Sciatic nerve (tissue), 2 donors: ENCODE measurements at places on chromosomes 11 and 22.
A peak's percentile ranks its signal among the peaks of the same experiment; 100 is the strongest.

GRCh38 chr11:11245453-11245852 is 107.6 kb downstream of the CSNK2A3 start:
- no peak for DNase-seq

DNA sequence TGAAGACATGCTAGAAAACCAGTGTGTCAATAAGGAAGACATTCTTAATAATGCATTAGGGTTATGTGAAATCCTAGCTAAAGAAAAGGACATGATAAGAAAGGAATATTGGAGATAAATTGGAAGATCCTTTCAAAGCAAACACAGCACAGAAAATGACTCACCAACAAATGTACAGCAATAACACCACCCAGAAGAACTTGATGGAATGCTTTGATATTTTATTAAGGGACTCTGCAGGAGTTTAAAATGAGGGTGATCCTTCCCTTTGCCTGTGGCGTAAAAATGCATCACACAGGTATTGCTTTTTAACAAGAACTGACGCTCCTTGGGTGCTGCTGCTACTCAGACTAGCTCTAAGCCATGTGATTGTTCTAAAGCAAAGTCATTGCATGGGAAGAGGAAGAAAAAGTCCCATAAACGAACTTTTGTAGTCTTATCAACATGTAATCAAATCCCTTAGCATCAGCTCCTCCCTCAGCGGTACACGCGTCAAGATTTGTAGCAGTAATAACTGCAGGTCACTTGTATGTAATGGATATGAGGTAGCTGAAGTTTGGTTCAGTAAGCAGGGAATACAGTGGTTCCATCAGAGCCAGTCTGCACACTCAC is 48.4 kb upstream of the EED start:
- DNase-seq: no peak

- DNase-seq: no peak
These were observed 113.0 kb downstream of the ADAMTS15 start for GRCh38 chr11:130561441-130561881.

- peak; percentile 56 for DNase-seq
These were observed 2.0 kb downstream of the FAT3 start for GRCh38 chr11:92226331-92227229.

DNA sequence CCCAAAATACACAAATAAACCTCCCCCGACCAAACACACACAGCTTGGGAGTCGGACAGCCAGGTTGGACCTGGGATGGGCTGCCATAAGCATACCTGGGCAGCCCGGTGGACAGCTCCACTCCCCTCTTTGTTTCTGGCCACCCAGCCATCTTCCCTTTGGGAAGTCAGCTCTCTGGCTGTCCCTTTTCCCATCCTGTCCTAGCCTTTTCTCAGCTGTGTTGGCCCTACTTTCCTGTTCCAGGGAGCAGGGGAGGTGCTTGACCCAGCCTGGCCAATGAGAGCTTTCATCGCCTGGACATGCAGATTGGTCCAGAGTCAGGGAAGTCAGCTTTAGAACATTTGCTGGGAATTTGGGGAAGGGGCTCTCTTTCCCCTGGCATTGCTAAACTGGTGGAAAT is 68.7 kb upstream of the NECTIN1 start:
- DNase-seq: no peak

DNA sequence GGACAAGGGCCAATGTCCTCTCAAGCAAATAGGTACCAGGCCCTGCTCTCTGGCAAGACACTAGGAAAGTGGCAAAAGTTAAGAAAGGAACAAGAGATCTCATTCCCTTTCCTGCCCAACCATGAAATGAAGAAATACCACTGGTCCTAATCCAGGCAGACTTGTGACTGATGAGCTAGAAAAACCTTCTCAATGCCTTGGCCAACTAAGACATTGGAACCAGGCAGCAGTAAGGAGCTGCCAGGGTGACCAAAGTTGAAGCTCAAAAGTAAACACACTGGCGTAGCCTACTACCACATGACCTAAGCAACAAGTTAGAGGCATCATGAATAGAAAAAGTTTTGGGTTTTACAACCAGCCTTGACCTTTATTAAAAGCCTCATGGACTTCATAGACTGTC is 45.1 kb upstream of the CHST1 start:
- no peak for DNase-seq

- no peak for DNase-seq
These were observed 1432.6 kb upstream of the TENM4 start for GRCh38 chr11:80873310-80873999.

- DNase-seq: no peak
These were observed 67.7 kb downstream of the DCDC1 start for GRCh38 chr11:31301549-31302510.

- no peak for DNase-seq
These were observed 10.5 kb upstream of the USP28 start for GRCh38 chr11:113885897-113886296.

DNA sequence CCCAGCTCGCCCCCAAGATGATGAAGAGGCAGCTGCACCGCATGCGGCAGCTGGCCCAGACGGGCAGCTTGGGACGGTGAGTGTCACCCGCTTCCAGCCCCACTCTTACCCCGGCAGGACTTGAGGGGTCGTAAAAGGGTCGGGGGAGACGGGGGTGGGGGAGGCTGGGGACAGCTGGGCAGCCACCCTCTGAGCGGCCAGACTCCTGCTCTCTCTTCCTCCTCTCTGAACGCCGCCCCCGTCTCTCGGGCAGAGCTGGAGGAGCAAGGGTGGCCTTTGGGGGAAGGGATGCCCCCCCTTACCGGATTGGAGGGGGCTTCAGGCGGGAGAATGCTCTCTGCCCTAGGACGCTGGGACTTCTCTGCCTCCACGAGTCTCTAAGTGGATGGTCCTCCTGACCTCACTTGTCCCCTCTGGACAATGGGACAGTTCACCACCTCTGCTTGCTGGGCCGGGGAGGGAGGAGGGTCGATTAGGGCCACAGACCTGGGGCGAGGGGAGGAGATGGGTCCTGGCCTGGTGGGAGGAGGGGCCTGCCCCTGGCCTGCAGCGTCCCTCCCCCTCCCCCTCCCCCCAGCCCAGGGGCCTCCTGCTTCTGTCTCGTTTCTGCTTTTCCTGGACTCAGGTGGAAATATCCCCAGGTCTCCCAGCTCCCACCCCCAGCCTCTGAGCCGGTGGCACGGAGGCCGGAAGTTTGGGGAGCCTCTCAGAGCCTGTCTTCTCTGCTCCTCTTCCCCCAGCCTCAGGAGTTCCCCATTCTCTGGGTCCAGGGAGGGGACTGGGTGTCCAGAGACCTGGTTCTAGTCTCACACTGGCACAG is 512 bp downstream of the SH3BP1 start:
- no peak for DNase-seq

DNA sequence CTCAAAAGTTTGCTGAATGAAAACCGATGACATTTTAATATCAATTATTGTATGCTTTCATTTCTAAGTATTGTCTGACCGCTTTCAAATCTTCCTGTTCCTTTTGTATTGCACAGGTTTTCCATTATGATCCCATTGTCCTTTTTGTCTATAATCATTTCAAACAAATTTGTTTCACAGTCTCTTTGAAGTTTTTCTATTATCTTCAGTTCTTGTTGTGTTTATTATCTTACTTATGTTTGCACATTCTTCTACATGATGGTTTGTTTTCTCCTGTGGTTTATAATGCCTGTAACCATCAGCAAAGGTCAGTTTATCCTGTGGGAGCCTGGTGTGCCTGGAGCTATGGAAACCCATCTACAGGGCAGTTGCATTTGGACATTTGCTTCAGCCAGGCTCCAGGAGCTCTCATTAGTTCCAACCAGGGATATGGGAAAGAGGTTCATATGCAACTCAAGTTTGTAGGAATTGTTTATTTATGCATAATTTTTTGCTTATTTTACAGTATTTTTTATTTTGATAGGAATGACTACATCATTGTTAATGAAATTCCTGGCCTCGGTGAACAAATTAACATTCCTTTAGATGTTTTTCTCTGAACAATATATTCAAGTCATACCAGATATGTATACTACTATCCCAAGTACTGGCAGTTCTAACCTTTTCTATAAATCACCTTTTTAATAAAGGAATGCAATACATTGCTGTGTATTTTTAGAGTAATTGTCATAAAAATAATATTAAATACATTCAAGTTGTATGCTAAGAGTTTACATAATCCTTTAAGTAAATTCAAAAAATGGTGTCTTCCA is 179.2 kb downstream of the SBF2 start:
- no peak for DNase-seq

DNA sequence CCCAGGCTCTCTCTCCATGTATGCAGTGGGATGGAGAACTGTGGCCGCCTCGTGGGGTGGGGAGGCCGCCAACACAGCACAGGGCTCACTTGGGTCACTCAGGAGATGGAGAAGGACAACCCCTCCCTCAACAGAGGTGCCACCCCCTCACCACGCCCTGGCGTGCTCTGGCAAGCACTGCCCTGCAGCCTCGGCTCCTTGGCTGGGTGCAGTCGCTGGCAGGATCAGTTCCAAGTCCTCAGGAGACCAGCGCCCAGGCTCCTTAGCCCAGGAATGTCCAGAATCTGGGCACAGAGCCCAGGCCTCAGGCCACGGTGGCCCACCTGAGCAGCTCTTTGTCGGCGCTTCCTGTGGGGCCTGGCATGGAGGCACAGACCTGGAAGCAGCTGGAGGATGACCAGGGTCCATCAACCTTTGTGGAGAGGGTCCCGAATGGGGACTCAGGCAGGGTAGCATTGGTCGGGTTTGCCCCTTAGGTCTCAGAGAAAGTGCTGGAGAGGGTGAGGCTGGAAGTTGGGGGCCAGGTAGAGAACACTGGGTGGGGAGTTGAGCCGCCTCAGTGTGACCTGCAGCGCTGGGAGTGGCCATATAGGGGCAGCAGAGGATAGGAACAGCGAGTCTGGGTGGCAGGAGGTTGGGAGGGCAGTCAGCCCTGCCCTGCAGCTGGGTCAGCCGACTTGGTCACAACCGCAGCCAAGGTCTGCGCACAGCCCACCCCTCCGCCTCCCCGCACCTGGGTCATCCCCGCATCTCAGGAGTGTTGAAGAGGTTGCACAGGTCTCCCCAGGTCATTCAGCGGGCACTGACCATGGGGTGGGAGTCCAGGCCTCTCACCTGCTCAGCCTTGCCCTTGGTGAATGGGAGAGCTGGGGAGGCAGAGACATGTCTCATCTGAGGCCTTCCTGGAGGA is 8.2 kb downstream of the SUSD2 start:
- peak; percentile 87 for DNase-seq

- DNase-seq: no peak
These were observed 384.6 kb downstream of the BUD13 start for GRCh38 chr11:116388146-116388545.

GRCh38 chr11:118264569-118265465 is 720 bp upstream of the MPZL2 start:
- DNase-seq: no peak

- DNase-seq: no peak
These were observed 10.0 kb downstream of the CDPF1 start for GRCh38 chr22:46240073-46240472.

- no peak for DNase-seq
These were observed 44.7 kb downstream of the CCDC90B start for GRCh38 chr11:83241291-83241946.

GRCh38 chr22:46625843-46626349 is 5.7 kb downstream of the GRAMD4 start:
- no peak for DNase-seq

- no peak for DNase-seq
These were observed 13.6 kb upstream of the NUP50 start for GRCh38 chr22:45150139-45150538.

- DNase-seq: no peak
These were observed 645 bp downstream of the RTCB start for GRCh38 chr22:32411402-32411801.

GRCh38 chr22:50691521-50691920 is 18.9 kb downstream of the SHANK3 start:
- peak; percentile 48 for DNase-seq

- DNase-seq: no peak
These were observed 315.8 kb downstream of the CASP12 start for GRCh38 chr11:104582431-104582830.

DNA sequence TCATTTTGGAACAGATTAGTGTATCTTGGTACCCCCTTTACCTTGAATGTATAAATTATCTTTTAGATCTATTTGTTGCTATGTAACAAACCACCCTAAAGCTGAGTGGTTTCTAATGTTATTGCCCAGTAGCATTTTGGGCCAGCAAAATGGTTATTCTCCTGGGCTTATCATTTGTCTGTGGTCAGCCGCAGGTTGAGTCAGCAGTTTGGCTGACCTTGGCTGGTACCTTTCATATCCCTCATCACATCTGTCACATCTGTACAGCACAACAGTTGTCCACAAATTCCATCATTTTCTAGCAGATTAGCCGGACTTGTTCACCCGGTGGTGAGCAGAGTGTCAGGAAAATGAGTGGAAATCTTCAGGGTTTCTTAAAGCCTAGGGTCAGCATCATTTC is 588.5 kb upstream of the ARHGAP42 start:
- no peak for DNase-seq

GRCh38 chr11:104155375-104155774 is 8.6 kb downstream of the PDGFD start:
- DNase-seq: no peak

DNA sequence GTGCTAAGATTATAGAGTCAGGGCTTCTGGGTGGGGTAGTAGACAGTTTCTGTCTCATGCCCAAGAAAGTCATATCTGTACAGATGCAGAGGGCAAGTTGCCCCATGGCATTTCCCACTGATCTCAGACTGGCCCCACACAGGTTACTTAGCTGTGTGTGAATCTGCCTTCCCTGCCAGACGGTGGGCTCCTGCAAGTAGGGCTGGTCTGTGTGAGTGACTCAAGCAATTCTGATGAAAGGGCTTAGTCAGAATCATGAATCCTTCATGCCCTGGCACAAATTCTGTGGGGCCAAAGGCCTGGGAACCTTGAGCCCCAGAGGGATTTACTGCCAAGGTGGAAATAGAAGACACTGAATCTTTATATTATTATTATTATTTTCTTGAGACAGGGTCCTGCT is 30.4 kb downstream of the USH1C start:
- DNase-seq: no peak

DNA sequence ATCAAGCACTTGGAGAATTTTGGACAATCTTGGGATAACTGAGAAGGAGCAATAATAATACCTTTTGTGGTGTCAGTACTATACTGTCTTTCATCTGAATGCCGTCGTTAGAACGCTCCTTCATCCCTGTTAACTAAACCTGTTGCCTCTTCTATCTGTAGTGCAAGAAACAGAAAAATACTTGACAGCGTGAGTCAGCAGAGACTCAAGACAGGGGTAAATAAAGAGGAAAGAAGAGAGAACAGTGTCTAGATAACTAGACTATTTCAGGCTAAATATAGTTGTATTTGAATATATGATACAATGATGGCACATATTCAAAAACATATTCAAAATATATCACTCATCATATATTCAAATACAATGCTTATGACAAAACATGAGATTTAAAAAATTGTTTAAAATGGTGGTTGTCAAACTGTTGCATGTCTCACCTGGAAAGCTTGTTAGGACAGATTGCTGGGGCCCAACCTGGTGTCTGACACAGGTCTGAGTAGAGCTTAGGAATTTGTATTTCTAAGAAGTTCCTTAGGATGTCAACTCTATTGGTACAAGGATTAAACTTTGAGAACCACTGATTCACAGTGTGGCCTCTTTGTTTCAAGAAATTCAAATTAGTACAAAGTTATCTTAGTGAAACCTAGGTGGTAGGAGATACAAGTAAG is 17.4 kb downstream of the OOSP4A start:
- no peak for DNase-seq
